NCI-H1930 (cell line): ENCODE measurements at places on chromosomes 12 and 14.

- no peak for DNase-seq
These were observed 1.7 kb upstream of the PALS1 start for GRCh38 chr14:67239582-67239981.

GRCh38 chr14:51533872-51534553 lies 117.7 kb upstream of the FRMD6 start:
- no peak for DNase-seq

DNA sequence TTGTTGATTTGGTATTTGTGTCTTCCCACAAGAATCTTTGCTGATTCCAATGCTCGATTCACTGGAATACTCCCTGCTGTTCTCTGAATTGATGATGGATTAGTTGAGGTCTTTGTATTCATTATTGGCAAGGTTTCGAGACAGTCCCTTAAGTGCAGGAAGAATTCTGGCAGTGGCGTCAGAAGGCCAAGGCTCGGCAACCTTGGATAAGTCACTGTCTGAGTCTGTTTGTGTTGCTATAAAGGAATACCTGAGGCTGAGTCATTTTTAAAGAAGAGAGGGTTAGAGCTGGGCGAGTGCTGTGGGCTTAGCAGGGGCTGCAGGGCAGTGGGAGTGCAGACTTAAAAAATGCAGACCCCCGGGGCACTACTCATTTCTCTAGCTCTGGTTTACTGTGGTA lies 56.9 kb downstream of the CHST11 start:
- DNase-seq = no peak

DNA sequence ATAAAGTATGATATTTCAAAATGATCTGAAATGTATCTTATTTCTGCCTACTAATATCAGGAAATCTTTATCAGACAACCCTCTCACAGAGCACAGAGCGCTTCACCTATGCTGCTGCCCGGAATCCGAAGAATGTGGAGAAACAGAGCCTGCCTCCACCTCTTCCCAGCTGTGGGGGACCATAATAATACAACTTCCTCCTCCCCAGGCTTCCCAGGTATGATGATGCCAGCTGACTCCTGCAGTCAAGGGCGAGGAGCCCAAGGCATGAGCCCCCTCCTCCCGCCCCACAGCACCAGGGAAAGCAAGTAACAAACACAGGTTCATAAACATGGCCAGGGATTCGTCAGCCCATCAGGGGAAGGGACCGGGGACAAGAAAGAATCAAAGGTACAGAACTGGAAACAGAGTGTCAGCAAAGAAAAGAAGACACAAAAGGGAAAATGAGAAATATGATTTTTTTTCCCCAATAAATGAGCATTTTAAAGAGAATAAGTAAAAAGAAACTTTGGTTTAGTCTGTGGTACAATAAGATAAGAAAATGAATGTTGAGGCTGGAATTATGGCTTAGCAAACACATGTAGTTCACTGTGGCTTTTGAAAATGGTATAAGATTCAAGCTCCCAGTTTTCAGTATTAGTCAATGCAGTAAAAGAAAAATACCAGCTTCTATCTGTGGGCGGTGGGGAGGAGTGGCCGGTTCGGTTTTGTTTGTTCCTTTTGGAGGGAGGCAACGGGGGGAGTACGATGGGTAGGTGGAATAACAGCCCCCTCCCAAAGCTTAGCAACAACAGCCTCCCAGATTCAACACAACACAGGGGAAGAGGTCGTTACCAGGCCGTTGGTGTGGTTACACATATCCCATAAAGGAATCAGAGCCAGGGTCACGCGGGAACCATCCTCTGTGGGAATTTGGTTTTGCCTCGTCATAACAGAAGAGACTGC lies 68.3 kb downstream of the SETD3 start:
- no peak for DNase-seq

DNA sequence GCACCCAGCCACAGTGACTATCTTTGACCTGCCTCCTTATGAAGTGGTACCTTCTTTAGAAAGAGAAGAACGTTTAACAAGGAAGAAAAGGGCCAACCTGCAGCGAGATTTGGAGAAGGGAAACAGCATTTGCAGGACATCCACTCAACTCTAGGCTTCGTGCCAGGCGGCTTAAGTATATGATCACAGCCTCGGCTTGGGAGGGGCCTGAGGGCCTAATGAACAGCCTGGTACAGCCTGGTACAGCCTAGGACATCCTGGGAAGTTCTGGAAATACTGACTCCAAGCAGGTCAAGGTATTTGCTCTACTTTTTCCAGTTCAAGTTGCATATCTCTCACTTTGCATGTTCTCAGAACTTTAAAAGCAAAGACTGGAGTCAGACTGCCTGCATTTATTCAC lies 16.1 kb downstream of the HCAR2 start:
- DNase-seq = no peak

DNA sequence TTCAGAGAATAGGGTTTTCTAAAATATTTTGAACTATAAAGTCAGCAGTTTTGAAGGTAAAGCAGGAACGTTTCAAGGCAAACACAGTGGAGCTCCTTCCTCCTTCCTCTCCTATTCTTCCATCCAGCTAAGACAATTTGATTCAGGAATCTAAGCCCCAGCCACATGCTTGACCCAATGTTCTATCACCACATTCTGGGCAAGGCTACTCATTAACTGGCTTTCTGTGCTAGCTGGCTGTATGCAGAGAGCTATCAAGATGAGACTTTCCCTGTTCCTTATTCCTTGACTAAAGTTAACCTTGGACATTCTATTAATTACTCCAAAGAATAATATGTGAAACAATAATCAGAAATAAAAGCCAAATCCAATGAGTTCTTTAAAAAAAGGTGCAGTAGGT lies 266.9 kb downstream of the NOVA1 start:
- DNase-seq = no peak

- no peak for DNase-seq
These were observed 977.9 kb downstream of the TMTC2 start for GRCh38 chr12:83664650-83665049.

DNA sequence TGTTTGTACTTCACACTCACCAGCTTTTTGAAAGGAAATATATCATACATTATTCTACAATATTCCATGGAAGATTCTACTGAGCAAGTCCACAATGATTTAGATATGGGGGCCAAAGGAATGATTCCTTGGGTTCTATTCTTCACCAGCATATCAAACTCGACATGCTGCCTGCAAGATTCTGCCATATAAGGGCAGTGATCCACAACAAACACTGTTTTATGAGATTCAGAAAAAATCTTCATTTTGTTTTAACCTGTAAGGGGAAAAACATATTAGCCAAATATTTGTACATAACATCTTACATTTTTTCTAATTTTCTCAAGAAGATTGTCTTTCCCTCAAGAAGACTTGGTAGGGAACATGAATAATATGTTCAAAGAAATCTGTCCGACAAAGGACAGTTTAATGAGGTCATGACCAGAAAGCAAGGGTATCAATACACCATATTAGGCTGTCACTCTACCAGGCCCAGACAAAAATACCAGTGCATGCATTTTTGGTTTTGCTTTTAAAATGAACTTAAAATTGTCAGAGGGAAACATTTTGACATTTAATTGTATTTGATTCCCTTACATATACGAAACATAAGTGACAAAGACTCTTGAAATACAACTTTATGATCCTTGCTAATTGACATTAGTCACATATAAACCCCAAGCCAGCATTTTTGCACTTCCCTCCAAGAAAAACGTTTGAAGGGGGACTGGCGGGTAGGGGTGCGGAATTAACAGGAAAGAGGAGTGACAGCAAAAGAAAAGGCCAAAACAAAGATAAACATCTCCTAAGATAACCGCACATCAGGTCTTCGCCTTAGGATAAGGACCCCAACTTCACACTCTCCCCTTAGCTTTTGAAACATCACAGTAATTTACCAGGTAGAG lies 980 bp downstream of the INTS13 start:
- DNase-seq = no peak

GRCh38 chr12:52452101-52452500 lies at the start of gene KRT6B:
Gene KRT6B (minus strand): TSS chr12:52452146. CDS start chr12:52452078, 68 bp downstream.
- DNase-seq = no peak

- DNase-seq = no peak
These were observed 147.1 kb upstream of the SLCO1C1 start for GRCh38 chr12:20547816-20548575.

- no peak for DNase-seq
These were observed 745.8 kb downstream of the SLC6A15 start for GRCh38 chr12:84166812-84167211.

- DNase-seq = no peak
These were observed 4.5 kb downstream of the RPH3A start for GRCh38 chr12:112796067-112796466.

- peak; percentile 32 for DNase-seq
These were observed 79.5 kb downstream of the ARMH4 start for GRCh38 chr14:58072288-58073071.

DNA sequence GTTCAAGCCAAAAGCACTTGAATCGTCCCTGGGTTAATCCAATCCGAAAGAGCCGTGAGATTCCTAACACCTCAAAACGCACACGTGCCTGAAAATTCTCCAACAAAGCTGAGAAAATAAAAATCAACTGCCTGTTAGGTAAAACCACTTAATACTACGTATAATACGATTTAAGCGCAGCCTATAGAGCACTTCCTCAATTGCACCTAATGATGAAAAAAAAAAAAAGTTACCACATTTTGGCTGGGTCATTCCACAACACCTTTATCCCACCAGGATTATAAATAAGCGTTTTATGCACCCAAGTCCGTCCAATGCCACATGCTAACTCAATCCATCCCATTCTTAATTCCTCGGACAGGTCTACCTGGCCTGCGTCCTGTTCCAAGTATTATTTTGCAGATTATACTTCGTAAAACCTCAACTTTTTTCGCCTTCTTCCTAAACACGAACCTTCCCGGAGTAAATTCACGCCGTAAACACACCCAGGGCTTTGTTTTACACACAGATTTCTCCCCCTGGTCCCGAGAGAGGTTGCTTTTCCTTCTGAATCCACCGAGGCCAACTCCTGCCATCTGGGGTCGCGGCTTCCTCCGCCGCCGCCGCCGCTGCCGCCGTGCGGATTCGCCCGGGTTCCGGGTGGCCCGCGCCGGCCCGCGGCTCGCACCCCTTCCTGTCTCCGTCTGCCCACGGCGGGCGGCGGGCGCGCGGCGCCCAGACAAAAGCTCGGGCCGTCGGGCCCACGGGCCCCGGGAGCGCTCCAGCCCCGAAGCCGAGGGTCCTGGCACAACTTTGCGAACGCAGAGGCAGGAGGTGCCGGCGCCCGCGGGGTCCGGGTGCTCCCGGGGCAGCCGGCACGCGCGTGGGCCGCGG lies 66.2 kb downstream of the RNF34 start:
- no peak for DNase-seq

- DNase-seq = no peak
These were observed 44.7 kb upstream of the EML1 start for GRCh38 chr14:99748529-99748928.
